Activated CD4-positive, alpha-beta T cell treated with anti-CD3 and anti-CD28 coated beads for 24 hours (primary cell): ENCODE measurements at places on chromosomes 12 and 14.

DNA sequence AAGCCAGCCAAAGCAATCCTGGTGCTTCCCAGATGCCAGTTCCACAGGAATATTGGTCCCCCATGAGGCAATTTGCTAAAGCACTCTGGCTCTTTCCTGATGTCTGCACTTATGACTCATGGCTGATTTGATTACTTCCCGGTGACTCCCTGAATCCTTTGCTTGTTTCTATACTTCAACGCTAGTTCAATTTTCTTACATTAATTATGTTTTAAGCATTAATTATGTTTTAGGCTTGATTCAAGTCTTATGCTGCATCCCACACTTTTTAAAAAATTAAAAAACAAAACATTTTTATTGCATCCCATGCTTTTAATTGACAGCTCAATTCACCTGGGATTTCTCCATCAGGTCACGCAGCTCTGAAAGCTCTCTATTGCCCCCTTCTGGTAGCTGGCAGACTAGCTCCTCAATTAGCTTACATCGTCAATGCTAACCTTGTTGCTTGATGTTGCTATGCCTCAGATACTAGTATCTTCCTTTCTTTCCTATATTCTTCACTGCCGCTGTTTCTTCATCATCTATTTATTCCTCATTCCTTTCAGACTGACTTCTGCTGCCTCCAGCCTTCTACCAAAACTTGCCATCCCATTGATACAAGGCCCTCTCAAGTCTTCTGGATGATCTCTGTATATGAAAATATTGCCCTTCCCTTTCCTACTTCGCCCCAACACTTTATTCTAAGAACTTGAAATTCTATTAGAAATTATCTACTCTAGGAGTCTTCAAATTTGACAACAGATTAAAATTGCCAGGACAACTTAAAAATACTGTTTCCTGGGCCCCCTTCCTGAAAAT lies 32.0 kb downstream of the TSHR start:
- DNase-seq, result peak; percentile 50

- no peak for DNase-seq
These were observed 32.4 kb downstream of the ANO2 start for GRCh38 chr12:5912437-5913334.

- no peak for DNase-seq
These were observed 221.8 kb downstream of the SLC41A2 start for GRCh38 chr12:104736307-104736706.

DNA sequence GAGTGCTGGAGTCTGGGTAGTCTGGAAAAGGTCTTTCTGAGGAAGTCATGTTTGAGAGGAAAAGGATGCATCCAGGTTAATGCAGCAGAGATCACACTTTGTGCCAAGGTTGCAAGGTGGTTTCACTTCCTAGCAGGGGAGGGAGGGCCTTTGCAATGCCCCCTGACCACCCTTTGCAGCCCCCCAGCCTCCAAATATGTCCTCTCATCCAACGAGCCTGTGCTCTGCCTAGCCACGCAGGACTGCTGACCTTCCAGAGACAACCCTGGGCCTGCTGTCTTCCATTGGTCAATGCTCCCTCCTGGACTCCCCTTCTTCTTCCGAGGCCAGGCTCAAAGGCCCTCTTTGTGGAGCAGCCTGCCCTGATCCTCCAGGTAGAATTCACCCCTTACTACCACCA lies 47.3 kb upstream of the TUNAR start:
- no peak for DNase-seq
